ENCODE measurements at places on chromosomes 4 and X.

DNA sequence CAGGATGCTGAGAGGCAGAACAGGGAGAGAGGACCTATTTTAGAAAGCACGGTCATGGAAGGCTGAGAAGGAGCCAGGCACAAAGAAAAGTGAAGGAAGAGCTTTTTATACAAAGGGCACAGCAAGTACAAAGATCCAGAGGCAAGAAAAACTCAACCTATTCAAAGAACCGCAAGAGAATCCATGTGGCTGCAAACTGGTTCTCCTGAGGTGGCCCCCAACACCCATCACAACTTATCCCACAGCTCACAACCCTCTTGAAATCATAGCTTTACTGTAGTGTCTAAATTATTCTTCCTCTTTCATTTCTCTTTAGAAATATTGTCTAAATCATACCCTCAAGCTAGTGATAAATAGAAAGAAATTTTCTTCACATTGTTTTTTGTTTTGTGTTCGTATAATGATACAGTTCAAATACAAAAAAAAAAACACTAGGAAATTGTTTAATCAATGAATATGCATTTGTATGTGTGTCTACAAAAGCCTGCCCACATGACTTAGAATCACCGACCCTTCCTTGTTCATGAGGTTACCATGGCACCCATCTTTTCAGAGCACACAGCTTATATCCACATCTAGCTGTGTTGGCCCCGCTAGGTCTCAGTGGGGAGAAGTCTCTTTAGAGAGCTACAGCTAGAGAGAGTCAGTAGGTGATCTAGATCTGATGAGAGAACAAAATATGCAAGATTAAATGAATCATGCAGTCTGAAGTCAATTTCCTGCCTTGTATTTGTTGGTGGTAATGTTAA lies 126.9 kb upstream of the DCLK2 start:
- DNase-seq, result no peak

DNA sequence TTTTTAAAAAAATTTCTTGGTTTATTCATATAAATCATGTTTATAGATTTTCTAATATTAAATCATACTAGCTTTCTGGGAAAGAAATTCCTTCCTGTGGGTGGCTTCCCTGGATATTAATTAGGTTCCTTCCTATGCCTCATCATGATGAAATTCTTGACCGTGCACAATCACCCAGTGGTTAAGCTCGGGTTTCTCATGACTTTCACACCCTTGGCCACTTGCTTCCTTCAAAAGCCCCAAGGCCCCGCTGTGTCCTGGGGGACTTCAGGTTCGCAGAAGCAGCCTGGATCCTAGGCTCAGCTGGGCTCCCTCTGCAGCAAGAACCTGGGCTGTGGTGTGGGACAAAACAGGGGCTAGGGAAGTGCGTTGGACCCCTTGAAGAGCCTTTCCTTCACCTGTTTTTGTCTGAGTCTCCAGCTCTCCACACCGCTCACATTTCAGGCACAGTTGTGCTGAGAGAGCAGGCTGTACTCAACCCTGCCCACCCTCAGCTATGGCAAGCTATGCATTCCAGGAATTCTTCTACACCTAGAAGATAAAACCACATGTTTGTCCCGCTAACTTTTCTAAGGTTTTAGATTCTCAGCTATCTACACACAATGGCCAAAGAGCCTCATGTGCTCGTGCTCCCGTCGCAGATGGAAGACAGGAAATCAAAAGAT lies 48.9 kb upstream of the TMSB15B start:
- no peak for DNase-seq

DNA sequence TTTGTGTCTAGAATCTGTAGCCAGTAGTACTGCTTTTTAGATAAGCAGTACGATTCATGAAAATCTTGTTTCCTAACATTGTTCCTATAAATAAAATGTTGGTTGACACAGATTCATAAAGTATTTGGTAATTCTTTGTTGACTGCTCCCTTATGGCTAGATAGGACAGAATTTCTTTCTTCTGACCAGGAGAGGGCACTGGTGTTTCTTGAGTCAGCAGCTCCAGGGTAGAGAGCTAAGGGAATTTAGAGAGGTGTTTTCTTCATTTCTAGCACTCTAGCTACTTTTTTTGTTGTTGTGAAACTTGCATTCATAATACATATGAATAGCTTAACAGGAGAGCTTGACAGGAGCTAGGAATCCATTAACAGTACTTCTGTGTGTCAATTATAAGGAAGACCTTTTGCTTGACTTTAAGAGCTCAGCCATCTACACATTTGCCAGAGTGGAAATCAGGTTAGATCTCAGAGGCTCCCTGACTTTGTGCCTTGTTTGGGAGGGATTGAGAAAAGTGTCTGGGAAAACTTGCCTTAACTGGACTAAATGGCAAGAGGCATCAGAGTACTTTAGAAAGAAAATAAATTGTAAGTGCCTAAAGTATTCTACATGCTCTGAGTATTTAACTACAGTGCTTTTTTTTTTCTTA lies 756.1 kb downstream of the SH3BGRL start:
- no peak for DNase-seq

- no peak for DNase-seq
These were observed 496.3 kb upstream of the HTR2C start for GRCh38 chrX:114087543-114087942.

DNA sequence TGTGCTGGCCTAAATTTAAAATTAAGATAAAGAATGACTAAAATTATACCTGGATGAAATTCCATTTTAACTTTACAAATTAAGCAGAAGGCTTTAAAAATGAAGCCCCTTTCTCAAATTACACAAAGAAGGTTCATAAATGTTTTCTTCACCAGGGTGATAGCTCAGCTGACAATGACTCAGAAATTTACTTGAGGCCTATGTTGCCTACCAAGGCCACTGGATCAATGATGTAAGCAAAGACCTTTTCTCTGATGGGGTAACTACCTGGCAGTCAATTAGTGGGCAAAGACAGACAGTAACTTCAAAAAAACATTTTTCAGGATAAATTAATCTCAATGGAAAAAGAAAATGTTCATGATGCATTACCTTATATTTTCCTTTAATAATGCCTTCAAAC lies 23.9 kb upstream of the GPR34 start:
- no peak for DNase-seq

- DNase-seq, result no peak
These were observed 1.1 kb upstream of the RAP1GDS1 start for GRCh38 chr4:98260047-98260578.

DNA sequence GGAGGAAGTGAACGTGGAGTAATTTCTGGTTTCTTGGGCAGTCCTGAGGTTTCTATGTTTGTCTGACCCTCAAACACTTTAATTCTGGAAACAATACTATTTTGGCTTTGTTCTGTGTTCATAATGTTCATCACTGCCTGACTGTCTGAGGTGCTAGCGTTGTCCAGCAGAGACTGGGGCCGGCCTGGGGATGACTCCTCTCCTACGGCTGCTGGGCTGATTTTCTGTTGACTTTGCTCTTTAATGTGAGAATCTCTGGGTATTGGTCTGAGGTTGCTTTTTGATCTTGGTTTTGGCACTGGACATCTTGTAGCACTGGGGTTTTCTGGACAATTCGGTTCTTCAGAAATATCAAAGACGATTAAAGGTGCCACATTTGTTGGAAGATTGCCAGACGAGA lies 75.8 kb downstream of the RPS3A start:
- no peak for DNase-seq

- DNase-seq, result no peak
These were observed 34.7 kb upstream of the TMEM184C start for GRCh38 chr4:147582386-147583060.

GRCh38 chrX:20147561-20147960 lies 5.9 kb upstream of the EIF1AX start:
- no peak for DNase-seq

GRCh38 chr4:88910101-88910500 lies 146.9 kb downstream of the FAM13A start:
- no peak for DNase-seq

- no peak for DNase-seq
These were observed 262.2 kb downstream of the RPA4 start for GRCh38 chrX:97145934-97146333.

DNA sequence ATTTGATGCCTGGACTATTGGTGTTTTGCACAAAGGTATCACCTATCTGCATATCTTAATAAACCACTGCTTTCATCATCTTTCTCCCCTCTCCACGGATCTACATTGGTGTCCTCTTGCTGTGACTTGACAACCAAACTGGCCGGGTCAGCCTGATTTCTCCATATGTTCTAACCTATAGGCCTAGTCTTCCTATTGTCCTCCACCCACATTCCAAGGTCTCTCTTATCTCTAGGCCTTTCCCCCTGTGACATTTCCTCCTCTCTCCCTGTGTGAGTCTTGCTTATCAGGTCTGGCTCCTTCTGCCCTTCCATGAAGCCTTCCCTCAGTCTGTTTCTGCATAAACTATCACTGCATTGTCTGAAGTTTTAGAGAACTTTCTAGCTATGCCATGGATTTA lies 33.7 kb downstream of the ARHGAP24 start:
- no peak for DNase-seq

- DNase-seq, result peak; percentile 47
These were observed 737.1 kb downstream of the FAT4 start for GRCh38 chr4:126051689-126052424.

- no peak for DNase-seq
These were observed 83.6 kb downstream of the MAML3 start for GRCh38 chr4:140070366-140070765.

DNA sequence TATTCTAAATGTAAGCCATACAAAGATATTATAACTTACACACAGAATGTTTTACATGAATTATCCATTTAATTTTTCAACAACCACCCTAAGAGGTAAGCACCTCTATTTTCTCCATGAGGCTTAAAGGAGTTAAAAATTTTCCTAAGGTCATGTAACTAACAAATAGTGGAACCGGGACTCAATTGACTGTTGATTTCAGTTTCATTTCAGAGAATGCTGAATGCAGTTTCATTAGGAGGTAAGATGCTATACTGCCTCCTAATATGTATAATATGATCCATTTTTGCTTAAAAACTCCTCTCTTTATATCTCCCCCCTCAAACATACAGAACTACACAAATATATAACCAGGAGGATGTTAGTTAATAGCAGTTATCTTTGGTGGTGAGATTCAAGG lies 29.1 kb downstream of the PHKA1 start:
- no peak for DNase-seq

GRCh38 chrX:103513476-103514108 lies 5.7 kb downstream of the RAB40A start:
- DNase-seq, result no peak

GRCh38 chr4:7132249-7132648 lies 60.1 kb upstream of the SORCS2 start:
- DNase-seq, result no peak

DNA sequence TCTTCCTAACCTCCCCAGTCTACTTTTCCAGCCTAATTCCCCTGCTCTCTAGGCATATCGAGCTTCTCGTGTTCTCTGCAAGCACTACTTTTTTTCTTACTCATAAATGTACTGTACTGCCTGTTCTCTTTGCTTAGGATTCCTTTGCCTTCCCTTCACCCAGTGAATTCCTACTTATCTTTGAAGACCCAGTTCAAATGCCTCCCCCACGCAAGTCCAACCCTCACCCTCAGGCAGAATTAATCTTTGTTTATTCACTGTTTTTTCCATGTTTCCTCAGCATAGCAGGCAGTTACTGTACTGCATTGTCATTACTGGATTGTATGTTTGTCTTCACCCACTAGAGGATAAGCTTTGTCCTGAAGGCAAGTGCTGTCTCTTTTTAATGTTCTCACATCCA lies 287.7 kb downstream of the BMPR1B start:
- DNase-seq, result no peak

- DNase-seq, result no peak
These were observed 10.6 kb downstream of the IL15 start for GRCh38 chr4:141646969-141647368.
